ENCODE measurements at places on chromosomes 7 and 10.

DNA sequence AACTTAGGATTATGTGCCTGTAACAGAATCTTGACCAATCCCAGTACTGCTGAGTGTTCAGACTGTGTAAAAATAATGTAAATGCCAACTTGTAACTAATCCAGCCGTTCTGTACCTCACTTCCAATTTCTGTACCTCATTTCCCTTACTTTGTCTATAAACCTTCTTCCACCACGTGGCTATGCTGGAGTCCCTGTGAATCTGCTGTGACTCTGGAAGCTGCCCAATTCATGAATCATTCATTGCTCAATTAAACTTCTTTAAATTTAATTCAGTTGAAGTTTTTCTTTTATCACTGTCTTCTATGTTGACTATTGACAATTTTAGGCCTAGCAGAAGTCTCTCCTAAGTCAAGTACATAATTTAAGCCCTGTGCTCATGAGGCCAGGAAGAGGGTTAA is 215.3 kb upstream of the RHOBTB1 start:
- no peak for DNase-seq

- no peak for DNase-seq
Measured at GRCh38 chr10:127462643-127463295, 86.3 kb upstream of the NPS start.

DNA sequence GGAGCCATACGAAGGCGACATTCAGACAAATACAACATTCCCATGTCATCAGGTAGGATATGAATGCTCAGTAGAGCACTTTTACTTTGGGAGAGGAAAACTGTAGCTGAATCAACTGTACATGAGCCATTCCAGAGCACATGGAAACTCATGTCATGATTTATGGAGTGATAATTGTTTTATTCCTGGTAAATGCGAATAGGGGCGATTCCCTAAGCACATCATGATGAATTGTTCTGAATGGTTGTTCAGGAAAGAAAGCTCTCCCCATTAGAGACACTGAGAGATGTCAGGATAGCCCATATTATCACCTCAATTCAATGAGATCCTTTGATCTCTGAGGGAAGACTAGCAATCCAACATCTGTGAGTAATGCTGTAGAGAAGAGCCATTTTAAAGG is 243.6 kb downstream of the FOXP2 start:
- DNase-seq: no peak

GRCh38 chr7:27587429-27587828 is 75.3 kb downstream of the HIBADH start:
- no peak for DNase-seq

- DNase-seq: no peak
Measured at GRCh38 chr7:46153951-46154787, 233.1 kb upstream of the IGFBP3 start.

- DNase-seq: peak; percentile 78
Measured at GRCh38 chr7:155947051-155947450, 134.8 kb upstream of the SHH start.

DNA sequence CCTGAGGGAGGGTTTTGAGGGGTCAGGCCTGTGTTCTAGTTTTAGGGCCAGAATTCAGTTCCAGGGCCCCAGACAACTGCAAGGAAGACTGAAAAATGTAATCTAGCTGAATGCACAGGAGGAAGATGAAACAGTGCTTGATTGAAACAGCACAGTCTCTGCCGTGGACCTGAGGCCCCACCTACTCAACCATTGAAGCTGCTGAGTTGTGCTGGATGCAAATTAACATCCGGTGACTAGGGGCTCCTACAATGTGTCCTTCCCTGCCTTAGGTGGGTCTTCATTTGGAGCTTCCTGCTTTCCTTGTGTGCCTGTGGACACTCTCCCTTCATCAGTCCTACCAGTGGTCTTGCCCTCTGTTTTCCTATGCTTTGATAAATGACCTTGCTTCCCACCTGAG is 5.7 kb downstream of the GLRX3 start:
- no peak for DNase-seq

GRCh38 chr10:85152911-85153310 is 824.5 kb downstream of the CCSER2 start:
- DNase-seq: no peak

GRCh38 chr10:75771606-75772005 is 340.2 kb downstream of the LRMDA start:
- DNase-seq: no peak

DNA sequence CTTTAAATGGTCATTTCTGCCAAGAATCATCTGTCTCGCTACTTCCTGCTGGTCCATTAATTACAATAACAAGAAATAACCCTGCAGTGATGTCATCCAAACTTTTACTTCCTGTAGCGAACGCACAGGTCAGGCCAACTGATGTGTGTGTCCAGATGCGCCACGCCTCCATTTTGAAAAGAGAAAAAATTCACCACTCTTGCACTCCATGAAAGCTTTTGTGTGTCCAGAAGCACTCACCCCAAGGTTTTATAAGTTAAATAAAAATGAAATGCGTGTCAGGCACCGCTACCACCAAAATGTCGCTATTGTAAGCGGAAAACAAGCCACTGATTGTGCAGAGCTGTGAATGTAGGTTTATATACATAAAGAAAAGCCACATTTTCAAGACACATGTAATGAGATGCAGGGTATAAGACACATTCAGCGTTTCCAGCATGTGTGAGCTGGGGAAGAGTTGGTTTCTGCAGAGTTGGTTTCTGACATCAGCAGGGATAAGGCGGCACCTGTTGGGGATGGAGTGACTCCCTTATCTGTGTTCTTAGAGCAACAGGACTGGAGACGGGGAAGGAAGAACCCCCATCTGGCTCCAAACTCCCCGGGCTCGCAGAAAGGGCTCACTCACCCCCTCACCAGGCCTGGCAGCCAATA is 83.3 kb downstream of the CTBP2 start:
- DNase-seq: no peak

DNA sequence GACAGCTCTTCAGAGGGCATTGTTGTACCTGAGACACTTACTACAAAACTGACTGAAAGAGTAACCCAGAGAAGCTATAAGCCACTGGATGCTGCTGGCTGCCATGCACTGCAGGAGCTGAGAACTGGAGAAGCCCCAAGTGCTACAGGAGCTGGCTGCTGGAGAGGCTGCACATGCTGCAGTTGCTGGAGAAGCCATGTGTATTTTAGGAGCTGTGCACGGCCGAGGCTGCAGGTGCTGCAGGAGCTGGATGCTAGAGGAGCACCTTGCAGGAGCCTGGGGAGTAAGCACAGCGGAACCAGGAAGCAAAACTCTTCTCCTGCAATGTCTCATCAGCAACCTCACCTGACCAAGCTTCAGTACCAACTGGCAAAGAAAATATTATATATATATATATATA is 45.5 kb downstream of the STEAP1B start:
- DNase-seq: no peak

GRCh38 chr7:94284104-94284503 is 110.6 kb upstream of the COL1A2 start:
- no peak for DNase-seq

DNA sequence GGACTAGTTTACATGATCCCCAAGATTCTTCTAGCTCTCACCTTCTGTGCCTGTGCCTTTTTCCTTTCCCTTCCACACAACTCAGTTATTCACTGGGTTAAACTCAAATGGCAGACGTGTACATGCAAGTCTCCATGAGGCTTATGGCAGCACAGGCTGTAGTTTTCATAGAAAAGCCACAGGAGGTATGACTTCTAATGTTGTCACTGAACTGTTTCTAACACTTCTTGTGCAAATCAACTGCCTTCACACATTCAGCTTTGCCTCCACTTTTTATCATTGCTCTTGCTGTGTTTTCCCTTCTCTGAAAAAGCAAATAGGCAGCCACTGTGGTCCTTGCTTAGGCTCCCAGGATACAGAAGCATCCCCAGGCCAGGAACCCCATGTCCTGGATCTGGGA is 5.3 kb upstream of the GIMAP5 start:
- no peak for DNase-seq

- no peak for DNase-seq
Measured at GRCh38 chr10:1179346-1180070, 123.3 kb downstream of the WDR37 start.

GRCh38 chr7:107463139-107464078 is 6.4 kb upstream of the GPR22 start:
- DNase-seq: peak; percentile 87

DNA sequence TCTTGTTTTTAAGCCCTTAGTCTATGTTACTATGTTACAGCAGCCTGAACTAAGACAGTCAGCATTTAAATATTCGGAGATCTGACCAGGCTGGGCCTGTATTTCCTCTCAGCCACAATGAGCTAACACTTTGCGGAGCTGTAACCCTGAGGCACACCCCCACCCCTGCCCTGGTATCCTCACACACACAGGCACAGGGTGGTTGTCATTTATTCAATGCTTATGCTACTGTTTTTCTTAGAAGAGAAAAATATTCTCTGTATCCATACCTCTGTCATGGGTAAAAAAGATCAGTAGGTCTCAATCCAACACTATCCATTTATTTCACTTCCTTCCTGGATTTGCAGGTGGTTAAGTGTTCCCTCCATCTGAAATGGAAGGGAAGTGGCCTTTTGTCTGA is 80.3 kb upstream of the TRIL start:
- DNase-seq: no peak

DNA sequence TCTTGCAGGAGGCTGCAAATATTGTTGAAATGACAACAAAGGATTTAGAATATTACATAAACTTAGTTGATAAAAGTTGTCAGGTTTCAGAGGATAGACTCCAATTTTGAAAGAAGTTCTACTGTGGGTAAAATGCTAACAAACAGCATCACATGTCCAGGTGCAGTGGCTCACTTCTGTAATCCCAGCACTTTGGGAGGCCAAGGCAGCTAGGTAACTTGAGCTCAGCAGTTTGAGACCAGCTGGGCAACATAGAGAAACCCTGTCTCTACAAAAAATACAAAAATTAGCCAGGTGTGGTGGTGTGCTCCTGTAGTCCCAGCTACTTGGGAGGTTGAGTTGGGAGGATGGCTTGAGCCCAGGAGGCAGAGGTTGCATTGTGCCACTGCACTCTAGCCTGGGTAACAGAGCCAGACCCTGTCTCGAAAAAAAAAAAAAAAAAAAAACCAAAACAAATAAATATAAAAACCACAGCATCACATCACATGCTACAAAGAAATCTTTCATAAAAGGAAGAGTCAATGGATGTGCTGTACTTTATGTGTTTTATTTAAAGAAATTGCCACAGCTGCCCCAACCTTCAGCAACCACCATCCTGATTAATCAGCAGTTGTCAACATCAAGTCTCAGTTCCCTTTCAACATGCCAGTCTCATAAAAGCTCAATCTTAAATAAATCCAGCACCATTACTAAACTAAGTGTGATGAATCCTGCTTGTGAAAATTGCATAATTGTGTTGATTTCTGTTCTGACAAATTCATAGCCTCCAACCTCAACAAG is 83.2 kb upstream of the MBL2 start:
- no peak for DNase-seq

DNA sequence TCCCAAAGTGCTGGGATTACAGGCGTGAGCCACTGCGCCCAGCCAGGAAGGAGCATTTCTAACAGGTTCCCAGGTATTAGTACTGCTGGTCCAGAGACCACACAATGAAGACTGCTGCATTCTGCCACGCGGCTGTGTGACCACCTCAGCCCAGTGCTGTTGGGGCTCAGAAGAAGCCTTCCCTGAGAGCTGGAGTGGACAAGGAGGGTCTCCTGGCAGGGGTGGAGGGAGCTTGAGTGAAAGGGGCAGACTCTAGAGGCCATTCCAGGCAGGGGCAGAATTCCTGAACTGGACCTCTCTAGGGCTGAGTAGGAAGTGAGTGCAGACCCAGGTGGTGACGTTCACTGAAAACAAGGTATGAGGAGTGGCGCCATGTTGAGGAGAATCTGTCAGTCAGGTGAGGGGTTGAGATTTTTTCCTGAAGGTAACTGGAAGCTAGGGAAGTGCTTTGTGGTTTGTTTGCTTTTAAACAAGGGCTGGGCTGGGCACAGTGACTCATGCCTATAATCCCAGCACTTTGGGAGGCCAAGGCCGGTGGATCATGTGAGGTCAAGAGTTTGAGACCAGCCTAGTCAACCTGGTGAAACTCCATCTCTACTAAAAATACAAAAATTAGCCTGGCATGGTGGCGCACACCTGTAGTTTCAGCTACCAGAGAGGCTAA is 67.6 kb downstream of the TACC2 start:
- DNase-seq: no peak

GRCh38 chr7:16712916-16713315 is 40.6 kb upstream of the TSPAN13 start:
- peak; percentile 66 for DNase-seq

GRCh38 chr10:16470747-16471146 is 33.9 kb downstream of the PTER start:
- no peak for DNase-seq

DNA sequence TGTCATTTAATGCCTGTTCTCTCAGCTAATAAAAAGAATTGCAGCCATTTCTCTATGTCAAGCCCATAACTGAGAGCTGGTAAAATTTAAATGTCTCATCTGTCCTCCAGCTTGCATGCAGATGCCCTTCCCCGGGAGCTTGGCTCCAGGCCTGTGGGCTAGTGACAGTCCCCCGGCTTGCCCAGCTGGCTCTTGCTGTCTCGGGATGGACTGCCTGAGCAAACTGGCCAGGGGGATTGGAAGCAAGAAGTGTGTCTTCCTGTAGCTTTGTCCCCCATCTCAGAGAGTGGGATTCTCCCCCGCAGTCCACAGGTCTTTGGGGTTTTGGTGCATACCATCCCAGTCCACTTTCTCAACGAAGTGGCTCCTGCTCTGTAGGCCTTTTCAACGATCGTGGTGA is 53.9 kb upstream of the HMX3 start:
- DNase-seq: no peak

- peak; percentile 25 for DNase-seq
Measured at GRCh38 chr7:85464042-85464651, 277.3 kb upstream of the SEMA3D start.

DNA sequence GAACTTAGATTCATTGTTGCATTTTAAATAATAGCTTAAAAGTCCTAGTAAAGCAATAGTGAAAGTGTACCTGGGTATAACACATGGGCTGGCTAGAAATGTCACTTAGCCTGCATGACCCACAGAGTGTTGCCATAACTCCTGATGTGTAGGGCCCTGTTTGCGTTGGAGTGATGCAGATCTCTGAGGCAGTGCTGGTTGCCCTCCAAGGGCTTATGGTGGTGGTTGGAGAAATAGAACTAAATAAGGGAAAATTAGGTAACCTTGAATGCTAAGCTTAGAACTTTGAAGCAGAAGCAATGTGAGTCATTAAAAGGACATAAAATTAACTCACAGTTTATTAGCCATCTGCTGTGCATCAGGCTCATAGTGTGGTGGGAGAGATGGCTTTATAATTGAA is 105.7 kb downstream of the CCNY start:
- DNase-seq: no peak

DNA sequence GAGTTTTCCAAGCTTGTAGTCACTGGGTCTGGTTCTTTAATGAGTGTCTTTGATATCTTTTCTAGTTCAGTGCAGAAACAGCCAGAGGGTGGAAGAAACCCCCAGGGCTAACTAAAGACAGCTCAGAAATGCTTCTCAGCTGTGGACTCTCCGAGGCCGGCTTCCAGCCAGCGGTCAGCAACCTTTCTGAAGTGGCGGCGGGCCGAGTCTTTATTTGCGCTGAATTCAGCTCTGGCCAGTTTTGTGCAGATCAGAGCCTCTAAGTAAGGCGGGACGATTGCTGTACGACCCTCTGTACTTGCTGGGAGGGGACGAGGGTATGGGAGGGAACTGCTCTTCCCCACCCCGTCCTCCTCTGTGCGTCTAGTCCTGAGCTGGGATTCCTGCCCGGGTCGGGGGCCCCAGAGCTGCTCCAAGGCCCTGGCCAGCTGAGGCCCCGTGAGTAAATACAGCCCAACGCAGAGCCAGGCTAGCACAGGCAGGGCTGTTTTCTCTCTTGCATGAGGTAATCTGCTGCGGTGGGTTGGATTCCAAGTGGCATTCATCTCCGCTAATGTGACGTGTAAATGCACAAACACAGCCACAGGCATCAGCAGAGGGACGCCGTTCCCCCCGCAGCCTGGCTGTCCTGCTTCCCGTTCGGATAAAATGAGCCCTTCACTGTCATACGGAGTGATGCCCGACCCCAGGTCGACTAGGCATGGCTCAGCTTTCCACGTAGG is 159.8 kb downstream of the PIP4K2A start:
- DNase-seq: no peak
